ENCODE measurements at places on chromosomes 2 and 18.

DNA sequence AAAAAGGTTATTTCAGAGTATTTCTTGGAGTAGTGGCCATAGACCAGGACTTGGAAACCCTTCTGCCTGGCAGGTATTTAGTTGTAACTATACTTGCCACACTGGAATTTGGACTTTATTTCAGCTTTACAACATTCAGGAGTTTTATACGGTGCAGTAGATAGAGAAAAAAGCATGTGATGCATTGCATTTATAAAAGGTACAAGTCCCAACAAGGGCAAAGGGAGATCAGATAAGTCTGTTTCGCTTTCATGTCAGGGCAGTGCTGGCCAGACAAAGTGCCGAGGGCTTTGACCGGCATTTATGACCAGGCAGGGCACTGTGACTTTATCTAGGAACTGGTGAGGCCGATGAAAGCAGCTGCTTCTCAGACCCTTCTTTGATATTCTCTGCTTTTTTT is 145.4 kb downstream of the RTN4 start:
- DNase-seq: no peak

DNA sequence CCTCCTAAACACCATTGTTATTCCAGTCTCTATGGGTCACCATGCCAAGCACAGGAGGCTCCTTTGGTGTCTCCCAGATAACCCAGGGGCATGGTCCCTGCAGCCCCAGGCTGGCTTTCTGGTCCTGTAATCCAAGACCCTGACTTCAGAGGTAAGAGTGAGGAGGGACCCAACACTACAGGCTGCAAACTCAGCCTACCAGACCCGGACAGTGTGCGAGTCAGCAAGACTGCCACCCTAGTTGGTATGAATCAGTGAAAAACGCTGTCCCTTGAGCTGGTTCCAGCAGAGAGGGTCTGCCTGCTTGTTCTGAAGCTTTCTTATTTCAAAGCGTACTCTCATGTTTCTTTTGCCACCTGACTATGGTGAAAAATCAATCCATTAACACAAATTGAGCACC is 47.6 kb upstream of the ZFP36L2 start:
- no peak for DNase-seq

DNA sequence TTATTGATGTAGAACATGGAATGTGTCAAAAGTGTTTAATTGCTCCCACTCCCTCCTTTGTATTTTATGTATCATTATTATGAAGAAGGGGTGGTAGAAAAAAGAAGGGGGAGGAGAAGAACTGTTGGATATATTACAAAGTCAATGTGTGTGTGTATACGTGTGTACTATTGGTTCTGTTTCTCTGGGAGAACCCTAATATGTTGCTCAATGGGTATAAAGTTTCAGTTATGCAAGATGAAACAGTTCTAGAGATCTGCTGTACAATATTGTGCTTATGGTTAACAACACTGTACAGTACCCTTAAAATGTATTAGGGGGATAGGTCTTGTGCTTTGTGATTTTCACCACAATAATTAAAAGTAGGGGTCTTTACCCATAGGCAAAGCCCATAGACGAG is 58.1 kb upstream of the ZC3H15 start:
- no peak for DNase-seq

GRCh38 chr2:40173276-40173675 is 278.6 kb downstream of the SLC8A1 start:
- no peak for DNase-seq

DNA sequence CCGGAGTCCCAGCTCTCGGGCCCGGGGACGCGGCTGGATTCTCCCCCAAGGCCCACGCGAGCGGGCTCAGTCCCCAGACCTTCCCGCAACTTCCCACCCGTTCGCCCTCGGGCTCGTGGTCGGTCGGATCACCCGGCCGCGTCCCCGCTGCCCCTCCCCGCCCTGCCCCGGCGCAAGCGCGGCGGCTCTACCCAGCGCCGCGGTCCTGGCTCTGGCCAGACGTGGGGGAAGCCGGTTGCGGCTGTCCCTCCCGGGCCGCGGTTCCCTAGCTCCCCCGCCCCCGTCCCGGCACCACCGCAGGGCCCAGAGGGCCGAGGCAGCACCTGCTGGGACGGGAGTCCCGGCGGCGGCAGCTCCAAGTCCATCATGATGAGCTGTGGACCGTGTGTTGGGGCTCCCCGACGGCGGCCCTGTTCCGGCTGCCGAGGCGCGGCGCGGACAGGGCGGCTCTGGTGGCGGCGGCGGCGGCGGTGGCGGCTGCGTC is 276 bp downstream of the NFE2L2 start:
- DNase-seq: no peak

- no peak for DNase-seq
Measured at GRCh38 chr2:157441072-157441454, 2.8 kb downstream of the CYTIP start.

Data from NCI-H187 treated with DMSO at 0.1 percent for 48 hours (cell line).